ENCODE measurements at places on chromosomes 4 and X.

GRCh38 chrX:10508891-10509290 lies 111.5 kb downstream of the MID1 start:
- DNase-seq = no peak

GRCh38 chr4:126396703-126397102 lies 1081.9 kb downstream of the FAT4 start:
- no peak for DNase-seq

DNA sequence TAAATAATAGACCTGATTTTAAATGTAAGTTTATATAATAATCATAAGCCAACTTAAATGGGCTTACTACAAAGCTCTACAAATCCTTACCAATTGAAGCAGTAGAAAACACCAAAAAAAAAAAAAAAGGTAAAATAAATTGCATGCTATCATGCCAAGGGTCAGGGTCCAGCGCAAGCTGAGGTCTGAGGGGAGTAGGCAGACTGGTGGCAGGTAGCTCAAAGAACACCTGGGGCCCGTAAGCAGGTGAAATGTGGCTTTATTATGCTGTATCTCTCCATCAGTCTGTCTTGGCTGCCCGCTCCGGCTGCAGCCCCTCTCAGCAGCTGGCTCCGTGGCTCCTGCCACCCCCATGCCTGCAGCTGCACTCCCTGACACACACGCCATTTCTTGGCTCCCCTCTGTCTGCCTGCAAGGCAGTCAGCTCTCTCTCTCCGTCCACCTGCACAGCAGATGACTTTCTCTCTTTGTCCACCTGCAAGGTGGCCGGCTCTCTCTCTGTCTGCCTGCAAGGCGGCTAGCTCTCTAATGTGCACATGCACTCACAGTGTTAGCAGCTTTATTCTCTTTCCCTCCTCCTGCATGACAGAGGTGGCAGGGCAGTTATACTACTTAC lies 209.4 kb upstream of the UGT8 start:
- no peak for DNase-seq

- no peak for DNase-seq
Measured at GRCh38 chr4:9409793-9410192, 34.4 kb upstream of the DEFB131A start.

GRCh38 chr4:118014831-118015230 lies 19.5 kb upstream of the NDST3 start:
- no peak for DNase-seq

GRCh38 chr4:67556436-67556835 lies 2.1 kb upstream of the STAP1 start:
- DNase-seq = peak; percentile 48

GRCh38 chr4:1416948-1417260 lies 10.7 kb upstream of the NKX1-1 start:
- no peak for DNase-seq

DNA sequence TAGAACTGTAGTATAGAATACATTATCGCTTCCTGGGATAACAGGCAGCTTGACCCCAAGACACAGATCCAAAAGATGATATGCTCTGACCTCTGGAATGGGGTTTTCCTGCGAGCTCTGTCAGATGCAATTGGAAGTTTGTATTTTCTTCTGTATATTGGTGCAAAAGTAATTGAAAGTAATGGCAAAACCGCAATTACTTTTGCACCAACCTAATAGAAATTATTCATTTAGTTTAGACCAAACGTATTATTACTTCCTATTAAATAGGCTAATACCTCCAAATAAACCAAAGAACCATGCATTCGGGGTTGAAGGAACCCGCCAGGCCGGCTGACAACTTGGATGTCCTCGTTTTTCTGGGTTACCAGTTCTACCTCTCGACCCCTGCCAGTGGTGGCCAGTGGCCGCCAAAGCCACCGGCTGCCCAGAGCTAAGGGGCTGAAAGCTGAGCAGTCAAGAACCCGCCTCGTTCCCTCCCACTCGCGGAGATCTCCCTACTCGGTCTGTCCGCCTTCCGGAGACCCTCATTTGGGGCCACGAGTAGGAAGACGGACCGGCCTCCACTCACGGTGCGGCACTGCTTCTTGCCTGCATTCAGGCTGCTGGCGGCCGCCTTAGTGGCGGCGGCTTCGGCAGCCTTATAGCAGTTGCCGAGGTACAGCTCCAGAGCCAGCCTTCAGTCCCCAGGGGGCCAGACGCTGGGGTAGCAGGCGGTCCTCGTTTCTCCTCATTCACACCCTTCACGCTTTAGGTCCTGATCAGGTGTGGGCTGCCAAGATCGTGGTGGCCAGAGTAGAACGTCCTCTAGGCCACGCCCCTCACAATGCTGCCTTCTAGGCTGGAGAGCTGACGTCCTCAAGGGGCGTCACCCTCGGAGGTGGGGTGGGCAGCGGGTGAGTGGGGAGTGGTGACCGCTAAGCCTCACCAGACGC lies 121.9 kb downstream of the RBMX2 start:
- DNase-seq = no peak

- DNase-seq = no peak
Measured at GRCh38 chr4:109022961-109023360, 260.1 kb upstream of the ETNPPL start.
